IPS DF 19.7 (cell line): ENCODE measurements at places on chromosomes 11 and 22.

DNA sequence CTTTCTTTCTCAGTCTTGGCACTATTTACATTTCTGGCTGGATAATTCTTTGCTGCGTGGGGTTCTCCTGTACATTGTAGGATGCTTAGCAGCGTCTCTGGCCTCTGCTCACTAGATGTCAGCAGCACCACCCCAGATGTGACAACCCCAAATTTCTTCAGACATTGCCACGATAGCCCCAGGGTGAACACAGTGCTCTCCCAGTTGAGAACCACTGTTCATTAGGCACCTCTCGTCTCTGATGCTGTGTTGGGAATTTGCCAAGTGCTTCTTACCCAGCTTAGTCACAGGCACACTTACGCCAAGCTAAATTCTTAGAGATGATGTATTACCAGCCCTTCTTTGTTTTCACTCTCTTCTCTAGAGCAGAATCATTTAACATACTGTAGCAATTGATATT lies 9.4 kb downstream of the TRIM6 start:
- DNase-seq: no peak

GRCh38 chr11:107711861-107712755 lies at the start of gene SLN:
Gene SLN (minus strand): TSS chr11:107712056.
- no peak for DNase-seq

- DNase-seq: no peak
Measured at GRCh38 chr11:112087212-112087611, 539 bp downstream of the SDHD start.

- no peak for DNase-seq
Measured at GRCh38 chr11:129323896-129324502, 51.6 kb upstream of the BARX2 start.

- DNase-seq: no peak
Measured at GRCh38 chr11:69445131-69445470, 36.4 kb upstream of the LINC01488 start.

GRCh38 chr22:39336411-39336810 lies 13.4 kb upstream of the SYNGR1 start:
- no peak for DNase-seq

DNA sequence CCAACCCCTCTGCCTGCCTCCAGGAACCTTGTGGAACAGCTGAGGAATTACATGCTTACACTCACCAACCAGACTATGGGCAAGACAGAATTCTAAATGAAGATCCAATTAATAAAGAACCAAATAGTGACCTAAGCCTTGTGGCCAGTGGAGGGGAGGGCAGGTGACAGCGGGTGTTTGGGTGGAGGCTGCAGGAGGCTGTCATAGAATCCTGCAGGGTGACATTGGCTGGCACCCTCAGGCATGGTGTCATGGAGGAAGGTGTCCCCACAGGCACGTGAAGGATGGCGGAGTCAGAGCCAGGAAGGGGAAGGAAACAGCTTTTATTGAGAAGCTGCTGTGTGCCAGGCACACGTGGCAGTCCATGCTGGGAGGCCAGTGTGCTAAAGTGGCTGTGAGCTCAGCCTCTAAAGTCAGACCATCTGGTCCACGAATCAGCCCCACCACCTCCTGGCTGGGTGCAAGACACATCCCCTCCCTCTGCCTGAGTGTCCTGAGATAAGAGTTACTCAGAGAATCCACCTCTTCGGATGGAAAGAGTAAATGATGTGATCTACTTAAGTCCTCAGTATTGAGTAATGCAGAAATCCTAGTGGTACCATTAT lies 8.7 kb downstream of the MYO18B start:
- no peak for DNase-seq

DNA sequence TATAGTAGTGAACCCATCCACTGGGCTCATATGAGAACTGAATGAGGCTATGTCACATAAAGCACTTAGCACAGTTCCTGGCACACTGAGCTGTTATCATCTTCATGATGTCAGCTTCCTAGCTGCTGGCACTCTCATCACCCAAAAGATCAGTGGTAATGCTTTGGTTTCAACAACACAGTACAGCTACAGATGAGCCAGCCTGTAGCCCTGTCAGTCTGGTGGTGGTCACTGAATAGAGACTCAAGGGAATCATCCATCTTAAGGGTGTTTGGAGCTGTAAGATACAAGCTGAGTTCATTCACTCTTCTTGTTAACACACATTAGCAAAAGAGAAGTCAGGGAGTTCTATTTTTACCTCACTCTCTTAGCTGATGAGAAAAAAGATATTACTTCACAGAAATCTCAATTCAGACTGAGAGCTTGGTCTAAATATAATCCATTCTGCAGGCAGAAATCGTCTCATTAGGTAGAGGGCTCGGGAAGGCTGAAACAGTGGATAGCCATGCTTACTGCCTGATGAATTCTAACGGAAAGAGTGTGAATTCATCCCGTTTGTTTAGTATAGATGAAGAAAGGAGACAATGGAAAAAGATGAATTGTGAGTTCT lies 6.3 kb upstream of the SLC1A2 start:
- no peak for DNase-seq

GRCh38 chr11:61129639-61130523 lies 27.6 kb downstream of the CD5 start:
- peak; percentile 70 for DNase-seq

DNA sequence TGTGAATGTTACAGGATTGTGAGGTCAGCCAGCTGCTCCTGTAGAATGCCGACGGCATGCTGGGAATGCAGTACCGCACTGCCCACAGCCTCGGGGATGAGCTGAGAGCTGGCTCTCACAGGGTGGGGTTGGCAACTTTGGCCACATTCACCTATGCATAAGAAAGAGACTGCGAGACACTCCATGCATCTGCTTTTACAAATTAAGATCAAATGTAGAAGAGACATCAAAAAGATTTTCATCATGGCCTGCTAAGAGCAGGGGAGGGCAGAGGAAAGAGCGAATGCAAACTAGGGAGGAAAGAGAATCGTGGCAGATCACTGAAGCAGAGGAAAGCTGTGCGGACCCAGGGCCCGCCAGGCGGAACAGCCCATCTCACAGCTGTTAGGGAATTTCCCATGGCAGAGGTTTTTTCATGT lies 49.8 kb upstream of the SPATA19 start:
- no peak for DNase-seq

- no peak for DNase-seq
Measured at GRCh38 chr11:120523196-120523595, 11.6 kb downstream of the GRIK4 start.

- no peak for DNase-seq
Measured at GRCh38 chr11:130234315-130234714, 74.7 kb downstream of the ST14 start.

DNA sequence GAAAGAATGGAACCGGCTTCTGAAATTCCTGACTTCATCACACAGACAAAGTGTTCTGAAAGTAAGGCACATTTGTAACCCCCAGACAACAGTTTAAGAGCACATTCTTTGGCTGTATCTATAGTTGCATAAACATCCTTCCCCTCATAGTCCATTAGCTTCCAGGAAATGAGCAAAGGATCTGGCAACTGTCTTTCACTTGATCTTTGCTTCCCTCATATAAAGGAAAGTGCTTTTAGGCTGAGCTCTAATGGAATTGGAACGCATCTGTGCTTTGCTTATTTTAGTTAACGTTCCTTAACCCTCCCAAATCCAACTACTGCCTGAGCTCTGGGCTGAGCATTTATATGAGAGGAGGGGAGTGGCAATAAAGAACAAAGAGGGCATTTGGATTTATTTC lies 76.9 kb upstream of the API5 start:
- no peak for DNase-seq

GRCh38 chr11:114001416-114001815 lies 26.5 kb downstream of the HTR3A start:
- DNase-seq: no peak

GRCh38 chr11:62665599-62666258 lies 617 bp downstream of the CSKMT start:
- no peak for DNase-seq

DNA sequence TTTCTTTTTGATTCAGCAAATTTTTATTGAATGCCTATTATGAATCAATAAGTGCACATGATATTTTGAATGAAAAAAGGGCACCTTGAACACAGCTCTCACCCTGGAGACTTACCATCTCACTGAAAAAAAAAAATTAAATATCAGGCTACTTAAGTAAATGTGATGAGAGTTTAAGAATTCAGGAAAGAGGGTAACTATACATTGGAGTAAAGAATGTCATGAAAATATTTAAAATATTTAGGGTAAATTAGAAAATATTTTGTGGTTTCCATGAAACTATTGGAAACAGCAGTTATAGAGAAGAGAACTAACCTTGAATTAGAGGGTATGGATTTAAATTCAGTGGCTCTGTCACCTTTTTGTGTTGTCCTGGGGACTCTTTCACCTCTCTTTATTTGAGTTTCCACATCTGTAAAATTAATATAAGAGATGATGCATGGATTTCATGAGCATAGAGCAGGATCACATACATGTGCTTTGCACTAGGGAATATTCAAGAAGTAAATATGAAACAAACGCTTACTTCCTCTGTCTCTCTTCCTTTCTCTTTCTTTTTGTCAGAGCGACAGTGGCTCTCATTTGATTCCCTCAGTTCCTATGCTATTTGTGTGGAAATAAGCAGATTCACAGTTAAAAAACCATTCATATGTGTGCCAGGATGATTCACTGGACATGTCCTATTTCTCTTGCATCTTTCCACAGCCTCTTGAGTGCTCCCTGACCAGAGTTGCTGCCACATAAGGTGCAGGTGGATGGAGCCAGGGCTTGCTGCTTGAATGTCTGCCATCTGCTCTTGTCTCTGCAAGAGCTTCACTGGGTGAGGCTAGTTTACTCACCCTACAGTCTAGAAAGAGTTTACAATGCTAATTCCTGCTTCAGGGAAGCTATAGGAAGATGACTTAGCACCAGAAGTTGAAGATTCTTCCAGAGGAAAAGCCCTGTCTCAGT lies 533.1 kb downstream of the ETS1 start:
- no peak for DNase-seq

DNA sequence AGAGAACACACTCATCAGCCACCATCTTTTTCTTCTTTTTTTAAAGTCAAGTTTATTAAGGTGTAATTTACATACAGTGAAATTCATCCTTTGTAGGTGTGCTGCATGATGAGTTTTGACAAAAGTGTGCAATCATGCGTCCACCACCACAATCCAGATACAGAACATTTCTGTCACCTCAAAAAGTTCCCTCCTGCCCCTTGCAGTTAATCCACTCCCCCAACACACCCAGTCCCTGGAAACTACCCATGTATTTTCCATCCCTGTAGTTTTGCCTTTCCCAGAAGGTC lies 126.7 kb downstream of the HIPK3 start:
- no peak for DNase-seq

DNA sequence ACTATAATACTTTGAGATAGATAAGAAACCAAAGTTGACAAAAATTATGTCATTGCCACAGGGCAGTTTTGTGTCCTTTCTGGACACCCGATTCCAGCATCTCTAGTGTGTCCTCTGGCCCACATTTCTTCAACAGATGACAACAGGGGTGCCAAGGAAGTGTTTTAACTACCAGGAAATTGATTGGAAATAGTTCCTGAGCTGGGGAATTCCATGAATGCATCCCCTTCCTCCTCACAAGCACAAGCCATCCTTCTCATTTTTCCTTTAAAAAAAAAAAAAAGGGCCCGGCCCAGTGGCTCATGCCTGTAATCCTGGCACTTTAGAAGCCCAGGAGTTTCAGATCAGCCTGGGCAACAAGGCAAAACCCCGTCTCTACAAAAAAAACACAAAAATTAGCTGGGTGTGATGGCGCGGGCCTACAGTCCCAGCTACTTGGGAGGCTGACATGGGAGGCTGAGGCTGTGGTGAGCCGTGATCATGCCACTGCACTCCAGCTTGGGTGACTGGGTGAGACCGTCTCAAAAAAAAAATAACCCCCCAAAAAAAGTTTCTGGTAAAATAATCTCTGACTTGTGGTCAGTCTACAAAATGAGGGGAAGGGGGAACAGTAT lies 797 bp upstream of the B3GAT3 start:
- no peak for DNase-seq

DNA sequence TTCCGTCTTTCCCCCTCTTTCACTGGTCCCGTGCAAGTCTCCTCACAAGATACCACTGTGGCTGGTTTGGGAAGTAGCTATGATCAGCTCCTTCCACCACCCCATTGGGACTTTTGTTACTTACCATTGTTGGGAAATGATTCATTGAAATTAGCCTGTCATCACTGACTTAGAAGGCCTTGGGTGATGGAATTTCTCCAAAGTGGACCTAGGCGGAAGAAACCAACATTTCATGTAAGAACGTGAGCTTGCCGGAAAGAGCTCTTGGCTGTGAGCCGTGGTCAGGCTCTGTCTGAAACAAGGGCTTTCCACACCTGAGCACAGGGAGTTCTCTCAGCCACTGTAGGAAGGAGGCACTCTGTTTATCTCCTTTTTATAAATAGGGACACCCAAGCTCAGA lies 23.5 kb upstream of the CRYBB3 start:
- no peak for DNase-seq

DNA sequence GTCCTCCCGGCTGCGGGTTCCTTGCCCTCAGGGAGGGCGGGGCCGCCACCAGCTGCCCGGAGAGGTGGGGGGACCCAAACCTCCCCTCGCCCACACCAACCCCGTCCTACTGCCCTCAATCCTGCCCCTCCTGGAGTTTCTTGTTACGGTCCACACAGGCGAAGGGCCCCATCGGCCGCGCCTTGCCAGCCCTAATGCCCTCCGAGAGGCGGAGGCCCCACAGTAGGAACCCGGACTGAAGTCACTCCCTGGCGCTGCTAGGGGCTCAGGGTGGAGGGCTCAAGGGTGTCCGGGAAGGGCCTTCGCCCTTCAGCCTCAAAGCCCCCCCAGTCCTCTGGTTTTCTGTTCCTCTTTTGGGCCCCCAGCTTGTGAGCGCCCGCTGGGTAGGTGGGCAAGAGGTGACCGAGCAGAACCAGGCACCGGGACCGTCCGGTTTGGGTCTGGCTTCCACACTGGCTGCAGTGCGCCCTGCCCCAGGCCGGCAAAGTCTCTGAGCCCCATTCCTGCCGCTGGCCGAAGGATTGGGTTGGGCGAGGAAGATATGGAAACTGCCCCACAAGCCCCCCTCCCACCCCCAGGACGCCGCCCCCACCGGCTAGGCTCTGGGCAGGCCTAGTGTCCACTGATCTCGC lies 24.5 kb downstream of the DUSP8 start:
- no peak for DNase-seq

DNA sequence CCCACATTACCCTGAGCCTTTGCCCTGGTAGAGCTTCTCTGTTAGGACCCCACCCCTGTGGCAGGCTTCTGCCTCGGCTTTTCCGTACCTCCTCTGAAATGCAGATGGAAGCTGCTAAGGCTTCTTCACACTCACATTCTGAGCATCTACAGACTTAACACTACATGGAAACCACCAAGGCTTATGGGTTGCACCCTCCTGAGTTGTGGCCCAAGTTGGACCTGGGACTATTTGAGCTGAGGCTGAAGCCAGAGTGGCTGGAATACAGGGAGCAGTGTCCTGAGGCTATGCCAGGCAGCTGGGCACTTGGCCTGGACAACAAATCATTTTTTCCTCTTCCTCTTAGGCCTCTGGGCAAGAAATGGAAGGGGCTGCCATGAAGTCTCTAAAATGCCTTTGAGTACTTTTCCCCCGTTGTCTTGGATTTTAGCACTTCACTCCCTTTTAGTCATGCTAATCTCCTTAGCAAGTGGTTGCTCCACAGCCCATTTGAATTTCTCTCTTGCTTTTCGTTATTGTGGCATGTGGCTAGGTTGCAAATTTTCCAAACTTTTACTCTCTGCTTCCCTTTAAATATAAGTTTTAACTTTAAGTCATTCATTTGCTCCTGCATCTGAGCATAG lies 114.8 kb upstream of the FIBIN start:
- peak; percentile 5 for DNase-seq
